G401 (cell line): ENCODE measurements at places on chromosomes 4 and X.
A peak's percentile ranks its signal among the peaks of the same experiment; 100 is the strongest.

DNA sequence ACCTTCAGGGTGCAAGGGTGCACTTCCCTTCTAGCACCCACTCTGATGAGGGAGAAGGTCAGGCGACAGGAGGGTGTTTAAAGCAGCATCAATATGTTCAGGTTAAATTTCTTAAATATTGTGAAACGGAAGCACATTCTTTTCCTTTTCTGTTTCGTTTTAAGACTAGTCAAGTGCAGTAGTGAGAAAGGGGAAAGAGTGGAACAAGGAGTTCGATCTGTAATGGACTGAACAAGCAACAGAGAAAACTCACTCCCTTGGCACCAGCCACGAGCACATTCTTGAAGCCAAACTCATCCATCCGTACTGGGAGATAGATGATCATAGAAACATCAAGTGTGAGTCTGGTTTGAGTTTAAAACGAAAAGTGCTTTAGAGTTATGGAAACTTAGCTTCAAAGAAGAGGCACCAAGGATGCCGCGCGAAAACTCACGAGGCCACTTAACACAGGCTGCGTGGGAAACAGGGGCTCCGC lies 815 bp downstream of the FAM53A start:
- peak; percentile 53 for DNase-seq

DNA sequence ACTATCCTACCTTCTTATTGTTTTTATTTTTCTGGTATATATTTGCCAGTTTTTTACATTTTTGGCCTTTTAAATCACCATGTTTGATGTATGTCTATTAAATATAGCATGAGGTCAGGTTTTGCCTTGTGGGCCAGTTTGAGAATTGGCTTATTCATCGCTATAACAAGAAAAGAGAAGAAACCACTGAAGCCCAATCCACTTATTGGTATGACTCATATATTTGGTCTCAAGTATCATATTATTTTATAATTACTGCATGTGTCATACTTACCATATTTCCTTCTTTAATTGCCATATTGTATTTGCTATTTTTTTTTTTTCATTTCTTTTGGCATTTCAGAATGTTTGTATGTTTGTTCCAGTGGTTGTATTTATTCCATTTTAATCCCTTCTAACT lies 99.3 kb downstream of the IRF2 start:
- no peak for DNase-seq

- no peak for DNase-seq
These were observed 1114.5 kb downstream of the STPG2 start for GRCh38 chr4:97028785-97029184.

- no peak for DNase-seq
These were observed 8.0 kb downstream of the GUCY1A1 start for GRCh38 chr4:155674669-155675071.

GRCh38 chrX:73446831-73447230 lies at the start of gene CDX4:
CDX4 (plus strand) TSS chrX:73447053; CDS start chrX:73447254, 201 bp downstream.
- DNase-seq = no peak

- DNase-seq = no peak
These were observed 7.2 kb downstream of the PRDM5 start for GRCh38 chr4:120915336-120915735.

DNA sequence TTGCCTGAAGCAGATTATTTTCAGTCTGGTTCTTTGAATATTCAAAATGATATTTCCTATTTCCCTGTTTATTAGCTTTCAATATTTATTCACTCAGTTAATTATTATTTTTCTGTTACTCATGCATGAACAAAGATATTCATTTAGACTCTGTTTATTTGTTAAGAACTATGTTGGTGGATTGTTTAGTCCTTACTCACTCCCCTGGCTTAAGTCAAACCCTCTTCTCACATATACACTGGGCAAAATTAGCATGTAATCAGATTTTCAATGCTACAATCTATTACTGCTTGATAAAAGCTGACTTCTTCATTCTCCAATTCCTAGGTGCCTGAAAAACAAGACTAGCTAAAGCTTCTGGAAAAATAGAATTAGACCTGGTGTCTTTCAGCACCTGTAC lies 335.8 kb downstream of the FAT4 start:
- no peak for DNase-seq
